Cardiac fibroblast (primary cell): ENCODE measurements at places on chromosomes 6 and 20.

GRCh38 chr6:34819571-34820480 lies 27.9 kb downstream of the BLTP3A start:
- DNase-seq: no peak

DNA sequence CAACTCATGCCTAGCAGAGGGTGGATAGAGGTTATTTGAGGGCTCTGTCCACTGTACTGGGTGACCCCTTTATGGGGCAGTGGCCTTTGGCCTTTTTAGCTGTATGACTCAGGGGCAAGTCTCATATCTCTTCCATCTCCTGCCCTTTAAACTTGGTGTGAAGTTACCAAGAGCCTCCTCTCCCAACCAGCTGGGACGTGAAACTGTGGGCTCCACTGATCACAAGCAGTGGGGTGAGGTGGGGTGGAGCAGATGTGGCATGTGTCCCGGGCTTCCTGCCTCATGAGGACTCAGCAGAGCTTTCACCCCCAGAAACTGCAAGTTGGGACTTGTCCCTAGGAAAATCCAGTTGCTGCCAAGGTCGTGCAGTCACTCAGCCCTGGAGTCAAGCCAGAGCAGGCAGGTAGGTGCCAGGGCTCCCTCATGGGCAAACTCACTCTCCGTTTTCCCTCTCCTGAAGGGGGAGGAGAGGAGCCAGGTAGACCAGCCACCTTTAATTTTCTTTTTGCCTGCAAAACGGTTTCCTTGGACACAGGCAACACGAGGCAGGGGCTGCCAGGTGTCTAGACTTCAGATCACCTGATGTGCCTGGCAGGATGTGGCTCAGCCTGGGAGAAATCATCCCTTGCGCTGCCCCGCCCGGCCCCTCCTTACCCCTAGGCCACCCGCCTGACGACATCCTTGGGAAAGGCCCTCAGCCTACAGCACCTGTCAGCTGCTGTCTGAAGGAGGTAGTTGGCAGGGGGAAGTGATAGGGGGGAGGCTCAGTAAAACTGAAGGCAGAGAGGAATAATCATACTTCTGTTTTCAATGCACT lies 4.0 kb downstream of the CDKN1A start:
- DNase-seq: no peak

- DNase-seq: no peak
Measured at GRCh38 chr6:11368760-11369159, 136.3 kb upstream of the NEDD9 start.

- DNase-seq: no peak
Measured at GRCh38 chr6:28347119-28347518, 2.6 kb upstream of the ZKSCAN3 start.

- peak; percentile 7 for DNase-seq
Measured at GRCh38 chr6:16388488-16388887, 150.1 kb downstream of the GMPR start.

DNA sequence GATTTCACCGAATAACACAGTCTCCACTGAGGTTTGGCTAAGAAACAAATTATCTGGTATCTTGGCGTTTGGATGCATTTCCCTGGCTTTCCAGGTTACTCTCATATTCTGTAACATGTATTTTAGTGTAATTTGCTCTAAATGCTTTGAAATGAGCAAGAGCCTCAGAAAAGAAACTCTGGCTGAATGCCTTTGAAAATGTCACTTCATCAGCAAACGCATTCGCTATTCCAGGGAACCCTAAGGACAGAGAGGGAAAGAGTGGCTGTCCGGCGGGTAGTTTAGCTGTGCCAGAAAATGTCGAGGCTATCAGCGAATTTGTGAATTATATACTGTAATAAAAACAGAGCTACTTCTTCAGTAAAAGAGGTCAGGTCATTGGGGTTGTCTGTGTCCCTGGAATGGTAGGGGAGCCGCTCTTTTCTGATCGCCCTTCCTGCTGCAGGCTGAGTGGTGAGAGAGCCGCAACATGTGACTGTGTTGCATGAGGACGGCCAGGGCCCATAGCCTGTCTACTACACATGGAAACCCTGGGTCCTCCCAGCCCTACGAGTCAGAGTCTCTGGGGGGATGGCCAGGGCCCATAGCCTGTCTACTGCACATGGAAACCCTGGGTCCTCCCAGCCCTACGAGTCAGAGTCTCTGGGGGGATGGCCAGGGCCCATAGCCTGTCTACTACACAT lies 57.3 kb downstream of the SMOC2 start:
- no peak for DNase-seq

GRCh38 chr6:166364456-166364855 lies 18.3 kb downstream of the MPC1 start:
- no peak for DNase-seq

- DNase-seq: no peak
Measured at GRCh38 chr20:32524829-32525501, 60.2 kb downstream of the NOL4L start.

- no peak for DNase-seq
Measured at GRCh38 chr6:4903751-4904370, 100.0 kb downstream of the RPP40 start.

DNA sequence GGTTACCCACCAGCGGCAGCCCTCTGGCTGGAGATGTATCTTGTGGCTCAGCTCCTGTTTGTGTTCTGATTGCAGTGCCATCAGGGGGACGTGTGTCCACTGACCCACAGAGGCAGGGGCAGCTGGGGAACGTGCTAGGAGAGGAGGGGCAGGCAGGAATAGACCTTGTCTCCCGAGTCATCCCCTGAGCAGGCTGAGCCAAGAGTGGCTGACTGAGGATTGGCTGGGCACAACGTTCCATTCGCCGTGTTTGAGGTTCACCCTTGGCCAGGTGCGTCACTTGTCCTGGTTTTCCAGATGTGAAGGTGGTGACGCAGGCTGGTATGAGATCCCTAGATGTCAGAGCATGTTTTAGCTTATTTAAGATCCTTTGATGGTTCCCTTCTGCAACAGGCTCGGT lies 57.7 kb downstream of the ADNP start:
- DNase-seq: no peak

- no peak for DNase-seq
Measured at GRCh38 chr6:44388135-44388487, 605 bp downstream of the CDC5L start.

DNA sequence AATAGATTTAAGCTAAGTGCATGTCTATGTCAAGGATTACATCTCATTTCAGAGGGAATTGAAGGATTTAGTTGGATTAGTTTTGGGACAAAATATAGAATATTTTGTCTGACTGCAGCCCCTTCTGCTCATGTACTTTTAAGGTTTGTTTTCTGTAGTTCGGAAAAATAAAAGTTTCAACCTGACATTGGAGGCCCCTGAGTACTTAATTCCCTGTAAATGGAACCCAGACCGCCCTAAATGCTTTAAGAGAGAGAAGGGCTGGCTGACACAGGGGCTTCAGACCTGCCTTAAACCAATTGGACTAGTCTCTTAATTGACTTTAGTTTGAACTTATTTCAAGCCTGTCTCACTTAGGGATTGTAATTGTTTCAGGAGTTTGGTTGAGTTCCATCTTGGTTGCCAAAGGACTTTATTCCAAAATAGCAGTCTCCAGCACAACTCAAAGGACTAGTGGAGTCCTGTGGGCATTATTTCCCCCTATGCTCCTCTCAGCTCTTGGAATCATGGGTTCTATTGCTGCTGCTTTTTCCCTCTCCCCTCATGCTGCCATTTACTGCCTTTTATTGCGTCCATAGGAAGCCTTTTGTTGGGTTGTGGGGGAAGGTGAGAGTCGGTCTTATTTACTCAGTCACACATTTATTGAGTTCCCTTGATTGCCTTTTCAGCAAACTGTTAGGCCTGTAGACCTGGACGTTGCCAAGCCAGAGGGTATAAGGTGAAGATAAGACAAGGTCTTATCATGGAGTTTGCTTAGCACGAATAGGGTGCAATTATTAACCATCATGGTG lies 14.5 kb downstream of the BRD2 start:
- no peak for DNase-seq

DNA sequence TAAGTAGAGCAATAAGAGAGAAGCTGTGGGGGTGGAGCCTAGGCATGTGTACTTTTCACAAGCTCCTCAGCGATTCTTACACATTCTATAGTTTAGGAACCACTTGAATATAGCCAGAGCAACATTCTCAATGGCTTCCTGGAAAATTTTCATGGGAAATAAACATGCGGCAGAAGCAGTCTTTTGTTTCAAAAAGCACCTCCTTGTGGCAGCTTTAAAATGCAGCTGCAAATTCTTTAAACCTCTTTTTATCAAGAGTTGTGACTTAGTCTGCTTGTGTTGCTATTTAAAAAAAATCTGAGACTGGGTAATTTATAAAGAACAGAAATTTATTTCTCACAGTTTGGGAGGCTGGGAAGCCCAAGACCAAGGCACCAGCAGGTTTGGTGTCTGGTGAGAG lies 23.8 kb downstream of the NKX2-2 start:
- DNase-seq: peak; percentile 22

GRCh38 chr20:50340541-50340940 lies 149.9 kb downstream of the CEBPB start:
- no peak for DNase-seq

- peak; percentile 95 for DNase-seq
Measured at GRCh38 chr6:33320315-33321181, 3.0 kb upstream of the ZBTB22 start.

DNA sequence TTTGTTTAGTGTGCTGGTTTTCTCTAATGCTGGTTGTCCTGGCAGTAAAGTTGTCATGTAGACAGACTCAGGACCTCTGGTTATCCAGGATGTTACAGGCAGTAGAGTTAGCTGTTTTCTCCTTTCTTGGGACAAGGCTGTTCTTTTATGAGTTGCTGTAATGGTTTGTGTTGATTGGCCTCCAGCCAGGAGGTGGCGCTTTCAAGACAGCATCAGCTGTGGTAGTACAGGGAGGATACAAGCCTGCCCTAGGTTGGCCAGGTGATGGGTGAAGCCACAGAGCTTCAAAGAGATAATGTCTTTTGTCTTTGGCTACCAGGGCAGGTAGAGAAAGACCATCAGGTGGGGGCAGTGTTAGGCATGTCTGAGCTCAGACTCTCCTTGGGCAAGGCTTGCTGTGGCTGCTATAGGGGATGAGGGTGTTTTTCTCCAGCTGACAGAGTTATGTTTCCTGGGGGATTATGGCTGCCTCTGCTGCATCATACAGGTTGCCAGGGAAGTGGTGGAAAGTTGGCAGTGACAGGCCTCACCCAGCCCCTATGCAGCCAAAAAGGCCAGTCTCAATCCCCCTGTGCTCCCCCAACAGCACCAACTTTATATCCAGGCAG lies 127.2 kb upstream of the TAB2 start:
- DNase-seq: peak; percentile 28

GRCh38 chr6:166747644-166748595 lies 120.9 kb upstream of the RPS6KA2 start:
- DNase-seq: no peak
